Fibroblast of skin of left quadriceps (primary cell): ENCODE measurements at places on chromosomes 13 and 19.
A peak's percentile ranks its signal among the peaks of the same experiment; 100 is the strongest.

- DNase-seq, result no peak
Measured at GRCh38 chr13:91346062-91346461, 1.4 kb upstream of the MIR17HG start.

DNA sequence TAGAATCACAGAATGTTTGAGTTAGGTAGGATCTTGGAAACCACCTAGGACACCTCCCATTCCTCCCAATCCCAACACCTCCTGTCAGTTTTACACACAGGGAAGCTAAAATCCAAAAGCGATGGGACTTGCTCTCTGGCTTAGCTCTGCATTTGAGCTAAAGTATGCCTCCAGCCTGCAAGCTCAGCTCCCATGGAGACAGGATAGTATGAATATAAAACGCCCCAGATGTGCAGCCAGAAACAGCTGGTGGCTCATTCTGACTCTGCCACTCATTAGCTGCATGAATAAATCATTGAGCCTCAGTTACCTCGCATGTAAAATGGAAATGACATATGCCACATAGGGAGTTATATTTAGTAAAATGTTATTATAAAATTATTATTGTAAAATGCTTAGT, 336.0 kb downstream of the SUCLA2 start:
- no peak for DNase-seq

- no peak for DNase-seq
Measured at GRCh38 chr19:23415034-23415433, 19.8 kb upstream of the ZNF91 start.

DNA sequence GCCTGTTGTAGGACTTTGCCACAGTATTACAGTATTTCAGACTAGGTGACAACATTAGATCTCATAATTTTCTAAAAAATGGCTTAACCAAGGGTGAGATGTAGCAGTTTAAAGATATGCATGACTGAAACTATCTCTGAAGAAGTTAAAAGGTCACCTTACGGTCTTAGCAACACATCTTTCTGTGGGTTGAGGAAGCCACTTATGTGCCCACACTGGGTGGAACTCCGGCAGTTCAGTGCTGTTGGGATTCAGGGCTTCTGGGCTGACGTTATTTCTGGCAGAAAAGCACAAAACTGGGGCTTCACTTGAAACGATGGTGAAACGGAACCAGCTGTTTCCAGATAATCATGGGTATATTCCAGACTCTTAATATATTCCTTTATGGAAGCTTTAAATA, 697.3 kb downstream of the PCDH9 start:
- DNase-seq, result no peak

- no peak for DNase-seq
Measured at GRCh38 chr13:53264751-53265385, 236.3 kb downstream of the OLFM4 start.

- no peak for DNase-seq
Measured at GRCh38 chr13:92938486-92939020, 288.1 kb upstream of the GPC6 start.

GRCh38 chr19:12825254-12826131, 8.9 kb downstream of the RTBDN start:
- DNase-seq, result no peak

GRCh38 chr19:5621945-5622464, 571 bp downstream of the SAFB2 start:
- DNase-seq, result no peak

- no peak for DNase-seq
Measured at GRCh38 chr19:49977076-49977475, 16.1 kb upstream of the SIGLEC11 start.

DNA sequence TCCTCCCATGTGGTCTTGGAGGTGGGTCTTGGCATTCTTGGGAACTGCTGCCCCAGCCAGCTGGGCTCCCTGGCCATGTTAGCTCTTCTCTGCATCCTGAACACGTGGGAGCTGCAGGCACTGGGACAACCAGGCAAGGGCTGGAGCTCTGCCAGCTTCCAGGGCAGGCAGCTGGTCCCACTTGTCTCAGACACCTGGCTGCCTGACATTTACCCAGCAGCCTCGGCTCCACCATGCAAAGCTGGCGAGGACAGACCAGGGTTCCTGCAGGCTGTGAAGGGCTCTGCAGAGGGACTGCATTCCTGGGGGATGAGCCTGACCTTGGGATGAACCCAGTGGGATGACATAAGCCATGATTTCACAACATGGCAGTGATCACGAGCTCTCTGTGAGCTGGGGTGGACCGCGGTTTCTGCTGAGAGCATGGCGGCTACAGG, 99.0 kb upstream of the TSHZ3 start:
- peak; percentile 36 for DNase-seq

GRCh38 chr19:5138606-5139582, 170.0 kb downstream of the KDM4B start:
- no peak for DNase-seq

DNA sequence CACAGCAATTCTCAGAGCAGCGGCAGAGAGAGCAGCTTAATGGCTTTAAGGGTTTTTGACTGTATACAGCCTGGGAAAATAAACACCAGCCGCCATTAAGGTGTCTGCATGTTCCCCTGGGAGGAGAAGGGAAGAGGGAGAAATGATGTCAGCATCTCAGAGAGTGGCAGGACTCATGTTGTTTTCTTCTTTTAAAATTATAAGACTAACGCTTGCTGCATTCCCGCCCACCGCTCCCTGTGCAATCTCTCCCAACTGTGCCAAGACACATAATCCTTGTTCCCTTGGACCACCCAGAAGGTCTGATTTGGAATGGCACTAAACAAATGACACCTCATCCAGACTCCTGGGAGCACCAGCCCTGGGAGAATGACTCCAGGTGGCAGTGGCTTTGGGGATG, 27.7 kb upstream of the FAM216B start:
- DNase-seq, result no peak

- DNase-seq, result no peak
Measured at GRCh38 chr13:66021846-66022245, 1208.3 kb downstream of the PCDH9 start.

DNA sequence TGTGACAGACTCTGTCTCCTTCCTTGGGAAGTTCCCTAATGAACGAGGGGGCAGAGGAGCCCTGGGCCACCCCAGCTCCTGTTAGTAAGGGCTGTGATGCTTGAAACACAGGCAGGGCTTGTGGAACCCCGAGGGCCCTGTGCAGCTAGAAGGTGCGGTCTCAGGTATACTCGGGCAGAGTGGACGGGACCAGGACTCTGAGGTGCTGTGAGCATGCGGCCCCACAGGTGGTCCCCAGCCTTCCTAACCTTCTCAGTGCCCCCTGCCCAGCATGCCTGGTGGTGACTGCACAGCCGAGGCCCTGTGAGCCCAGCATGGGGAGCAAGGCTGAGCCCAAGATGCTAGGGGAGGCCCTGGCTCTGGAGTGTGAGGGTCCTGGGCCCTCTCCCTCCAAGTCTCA, 4.0 kb upstream of the SIGLEC8 start:
- no peak for DNase-seq

DNA sequence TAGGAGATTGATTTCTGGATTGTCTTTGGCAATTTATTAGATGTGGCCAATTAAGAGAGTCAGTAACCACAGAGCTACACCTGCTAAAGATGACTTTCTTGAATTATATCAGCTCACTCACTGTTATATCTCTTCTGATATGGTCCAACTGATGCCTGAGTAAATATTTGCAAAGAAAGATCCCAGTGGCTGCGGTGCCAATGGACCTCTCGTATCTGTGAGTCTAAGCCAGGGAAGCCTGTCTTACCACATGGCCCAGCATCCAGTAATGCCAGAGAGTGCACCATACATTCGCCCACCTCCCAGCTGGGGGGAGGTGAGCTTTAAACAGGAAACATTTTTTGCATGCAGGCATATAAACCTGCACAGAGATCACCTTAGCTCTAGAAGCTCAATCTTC, 82.7 kb upstream of the SLC15A1 start:
- no peak for DNase-seq

- no peak for DNase-seq
Measured at GRCh38 chr19:12720851-12721655, 2.7 kb downstream of the TNPO2 start.

- DNase-seq, result no peak
Measured at GRCh38 chr13:25739376-25739775, 312.4 kb downstream of the SHISA2 start.
